Fibroblast of gingiva (primary cell): ENCODE measurements at places on chromosomes 5 and 9.

DNA sequence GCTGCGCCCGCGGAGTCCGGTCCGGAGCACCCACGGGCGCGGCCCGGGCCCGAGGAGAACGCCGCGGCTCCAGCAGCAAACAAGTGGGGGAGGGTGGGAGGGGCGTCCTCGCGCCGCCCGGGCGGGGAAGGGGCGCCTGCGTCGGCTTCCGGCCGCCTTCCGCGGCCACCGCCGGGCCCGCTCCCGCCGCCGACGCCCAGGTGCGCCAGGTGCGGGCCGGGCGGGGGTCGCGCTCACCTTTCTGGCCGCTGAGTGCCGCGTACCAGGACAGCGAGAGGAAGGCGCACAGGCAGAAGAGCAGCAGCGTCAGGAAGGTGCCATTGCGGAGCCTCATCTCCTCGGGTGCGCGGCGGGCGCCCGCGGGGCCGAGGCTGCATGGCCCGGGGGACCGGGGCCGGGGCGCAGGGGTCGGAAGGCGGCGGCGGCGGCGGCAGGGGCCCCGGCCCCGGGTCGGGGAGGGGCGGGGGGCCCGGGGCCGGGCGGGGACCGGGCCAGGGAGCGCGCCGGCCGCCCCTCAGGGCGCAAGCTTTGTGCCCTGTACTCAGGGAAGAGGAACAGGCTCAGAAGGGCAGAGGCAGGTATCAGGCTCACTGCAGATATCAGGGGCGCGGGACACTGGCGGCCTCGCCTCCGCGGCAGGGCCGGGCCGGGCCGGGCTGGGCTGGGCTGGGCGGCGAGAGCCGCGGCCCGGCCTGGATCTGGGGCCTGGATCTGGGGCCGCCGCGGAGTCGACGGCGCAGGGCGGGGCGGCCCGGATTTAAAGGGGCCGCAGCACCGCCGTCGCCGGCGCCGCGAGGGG, at the start of gene MGAT4B:
TSS of gene MGAT4B (minus strand) at position 617 of the 799 bp plus-strand sequence. CDS start at position 334, 283 bp downstream.
- DNase-seq: peak; percentile 76

DNA sequence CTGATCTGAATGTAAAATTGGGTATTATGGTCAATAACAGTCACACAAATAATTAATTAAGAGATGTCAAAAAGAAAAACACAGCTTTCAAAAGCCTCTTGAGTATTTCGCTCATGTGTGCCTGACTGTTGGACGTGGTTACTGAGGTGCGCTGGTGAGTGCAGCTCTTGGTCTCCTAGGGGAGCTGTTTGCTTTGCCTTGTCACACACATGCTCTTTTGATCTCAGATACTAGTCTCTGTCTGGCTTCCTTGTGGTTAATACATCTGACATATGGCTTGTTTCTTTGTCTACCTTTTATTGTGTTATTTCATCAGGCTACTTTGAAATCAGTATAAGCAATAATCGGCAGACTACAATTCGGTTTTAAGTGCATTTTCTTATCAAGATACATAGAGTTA, 51.5 kb downstream of the PCSK1 start:
- no peak for DNase-seq

GRCh38 chr9:30411571-30411970, 1972.9 kb upstream of the ACO1 start:
- DNase-seq: no peak

- DNase-seq: peak; percentile 80
Measured at GRCh38 chr5:150058480-150059126, 27.8 kb downstream of the CSF1R start.

DNA sequence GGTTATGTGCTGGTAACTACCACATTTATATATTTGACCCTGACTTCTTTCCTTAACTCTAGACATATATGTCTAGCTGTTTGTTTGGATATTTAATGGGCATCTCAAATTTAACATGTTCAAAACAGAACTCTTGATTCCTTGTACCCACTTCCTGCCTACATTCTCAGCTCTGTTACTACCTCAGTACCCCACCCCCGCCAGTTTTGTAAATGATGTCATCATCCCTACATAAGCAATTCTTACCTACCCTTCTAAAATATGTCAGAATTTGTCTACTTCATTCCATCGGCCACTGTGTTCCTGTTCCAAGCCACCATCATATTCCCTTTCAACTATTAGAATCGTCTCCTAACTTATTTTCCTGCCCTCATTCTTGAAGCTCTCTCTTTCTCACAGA, 4.8 kb downstream of the RAD50 start:
- DNase-seq: no peak

DNA sequence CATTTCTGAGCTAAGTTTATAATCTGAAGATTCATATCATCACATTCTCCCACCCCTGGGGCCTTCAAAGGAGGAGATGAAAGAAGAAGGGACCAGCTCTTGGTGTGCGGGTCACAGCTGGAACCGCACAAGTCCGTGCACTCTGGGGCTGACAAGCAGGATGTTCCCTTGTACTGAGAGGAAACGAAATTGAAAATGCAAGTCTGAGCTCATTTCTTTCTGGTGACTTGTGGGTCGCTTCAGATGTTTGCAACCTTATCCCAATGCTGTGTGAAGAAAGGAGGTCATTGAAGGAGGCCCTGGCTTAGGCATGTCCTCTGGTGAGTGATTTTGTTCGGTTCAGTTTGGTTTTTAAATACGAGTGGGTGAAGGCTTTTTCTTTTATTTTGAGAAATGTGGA, 59.6 kb downstream of the C9orf152 start:
- DNase-seq: peak; percentile 37

DNA sequence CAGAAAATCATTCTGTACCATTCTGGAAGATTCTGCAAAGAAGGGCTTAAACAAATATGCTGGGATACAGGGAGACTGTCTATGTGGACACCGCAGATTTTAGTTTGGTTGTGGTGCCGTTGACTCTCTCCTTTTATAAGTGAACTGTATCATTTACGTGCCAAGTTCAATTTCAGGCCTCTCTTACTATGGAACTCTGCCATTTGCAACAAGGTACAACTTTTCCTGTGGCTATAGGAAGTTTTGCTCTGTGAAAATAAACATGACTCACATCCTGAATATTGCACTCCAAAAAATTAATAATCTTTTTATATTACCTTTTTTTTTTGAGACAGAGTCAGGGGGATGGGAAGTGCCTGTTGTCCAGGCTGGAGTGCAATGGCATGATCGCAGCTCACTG, 29.7 kb upstream of the CSNK1G3 start:
- DNase-seq: no peak

GRCh38 chr5:127995556-127995955, 88.0 kb upstream of the SLC12A2 start:
- DNase-seq: no peak

GRCh38 chr5:152140347-152140746, 215.7 kb upstream of the GLRA1 start:
- no peak for DNase-seq

- DNase-seq: no peak
Measured at GRCh38 chr5:15690611-15691010, 190.6 kb downstream of the FBXL7 start.

GRCh38 chr5:94744906-94745305, 126.4 kb downstream of the SLF1 start:
- DNase-seq: no peak

DNA sequence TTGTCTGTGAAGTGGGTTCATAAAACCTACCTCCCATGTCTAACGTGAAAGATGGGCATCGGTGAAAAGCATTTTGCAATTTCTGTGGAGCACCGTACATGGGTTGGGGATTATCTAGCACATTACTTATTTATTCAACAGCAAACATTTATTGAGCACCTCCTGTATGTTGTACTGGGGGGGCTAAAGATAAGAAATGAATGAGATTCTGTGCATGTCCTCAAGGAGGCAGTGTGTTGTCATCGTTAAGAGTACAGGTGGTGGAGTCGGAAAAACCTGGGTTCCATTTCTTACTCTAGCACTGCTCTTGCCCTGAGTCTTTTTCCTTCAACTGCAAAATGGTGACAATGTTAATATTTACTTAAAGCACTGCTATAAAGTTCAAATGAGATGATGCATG, 30.4 kb upstream of the DENND1A start:
- DNase-seq: no peak

GRCh38 chr9:95504053-95504963, 12.5 kb downstream of the PTCH1 start:
- peak; percentile 73 for DNase-seq

DNA sequence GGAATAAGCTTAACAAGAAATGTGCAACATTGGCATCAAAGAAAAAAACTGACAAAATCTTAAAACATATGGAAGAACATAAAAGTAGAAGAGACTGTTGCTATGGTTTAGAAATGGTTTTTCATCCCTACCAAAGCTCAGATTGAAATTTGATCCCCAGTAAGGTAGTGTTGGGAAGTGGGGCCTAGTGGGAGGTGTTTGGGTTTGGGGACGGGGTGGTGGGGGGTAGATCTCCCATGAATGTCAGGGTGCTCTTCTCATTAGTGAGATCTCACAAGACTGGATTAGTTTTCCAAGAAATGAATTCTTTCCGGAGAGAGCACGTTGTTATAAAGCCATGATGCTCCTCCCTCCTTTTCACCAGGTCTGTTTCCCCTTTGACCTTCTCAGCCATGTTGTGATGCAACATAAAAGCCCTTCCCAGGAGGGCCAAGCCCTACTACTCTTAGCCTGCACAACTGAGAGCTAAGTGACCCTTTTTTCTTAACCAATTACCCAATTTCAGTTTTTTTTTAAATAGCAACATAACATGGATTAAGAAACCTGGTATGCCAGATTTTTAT, 10.6 kb downstream of the TMEM167A start:
- DNase-seq: no peak

DNA sequence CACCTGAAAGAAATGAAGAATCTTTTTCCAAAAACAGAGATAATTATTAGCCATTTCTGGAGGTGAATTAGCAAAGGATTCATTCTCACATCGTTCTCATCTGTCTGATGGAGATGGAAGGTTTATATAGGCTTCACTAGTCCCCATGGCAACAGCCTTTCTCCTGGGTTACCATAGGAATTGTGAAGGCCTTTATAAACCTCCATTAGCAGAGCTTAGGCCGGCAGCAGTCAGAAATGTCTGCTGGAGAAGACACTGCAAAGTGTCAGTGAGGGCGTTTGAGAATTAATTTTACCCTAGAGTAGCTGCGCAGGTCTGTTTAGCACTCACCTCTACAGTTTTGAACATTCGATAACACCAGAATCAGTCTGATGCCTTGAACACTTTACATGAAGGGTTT, 290.4 kb upstream of the NR4A3 start:
- no peak for DNase-seq

GRCh38 chr5:94347130-94347529, 271.3 kb downstream of the KIAA0825 start:
- no peak for DNase-seq

GRCh38 chr5:14739538-14739937, 75.0 kb downstream of the OTULIN start:
- peak; percentile 40 for DNase-seq

DNA sequence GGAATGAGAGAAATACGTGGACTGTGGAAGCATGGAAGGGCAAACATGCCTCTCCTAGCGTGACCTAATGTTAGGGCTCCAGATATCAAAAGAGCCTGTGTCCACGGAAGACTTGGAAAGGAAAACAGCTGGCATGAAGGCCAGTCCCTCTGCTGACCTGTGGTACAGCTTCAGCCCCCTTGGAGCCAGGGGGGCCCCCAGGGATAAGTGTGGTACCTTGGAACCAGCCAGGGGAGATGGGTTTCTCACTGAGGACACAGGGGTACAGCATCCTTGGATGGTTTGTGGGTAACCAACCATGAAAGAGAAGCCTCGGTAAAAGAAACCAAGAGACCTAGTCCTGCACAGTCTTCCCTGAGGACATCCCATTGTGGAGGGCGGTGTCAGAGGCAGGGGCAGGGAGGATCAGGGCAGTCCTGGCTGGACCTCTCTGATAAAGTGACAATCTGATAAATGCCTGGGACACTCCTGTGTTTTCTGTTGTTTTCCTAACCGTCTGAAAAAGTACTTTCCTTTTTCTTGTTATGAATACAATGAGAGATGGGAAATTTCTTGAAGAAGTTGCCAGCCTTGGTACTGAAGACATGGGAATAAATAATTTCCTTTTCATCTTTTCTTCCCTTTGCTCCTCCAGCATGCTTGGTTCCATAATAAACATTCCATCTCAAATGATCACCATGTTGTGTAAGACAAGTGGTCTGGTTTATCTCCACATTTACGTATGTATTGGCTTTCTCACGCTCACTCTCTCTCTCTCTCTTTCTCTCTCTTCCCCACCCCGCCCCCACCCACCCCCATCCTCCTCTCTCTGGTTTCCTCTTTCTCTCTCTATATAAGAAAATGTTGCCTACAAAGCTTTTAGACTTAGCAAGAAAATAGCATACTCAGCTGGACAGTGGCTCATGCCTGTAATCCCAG, 102.1 kb downstream of the SUSD1 start:
- DNase-seq: peak; percentile 94

DNA sequence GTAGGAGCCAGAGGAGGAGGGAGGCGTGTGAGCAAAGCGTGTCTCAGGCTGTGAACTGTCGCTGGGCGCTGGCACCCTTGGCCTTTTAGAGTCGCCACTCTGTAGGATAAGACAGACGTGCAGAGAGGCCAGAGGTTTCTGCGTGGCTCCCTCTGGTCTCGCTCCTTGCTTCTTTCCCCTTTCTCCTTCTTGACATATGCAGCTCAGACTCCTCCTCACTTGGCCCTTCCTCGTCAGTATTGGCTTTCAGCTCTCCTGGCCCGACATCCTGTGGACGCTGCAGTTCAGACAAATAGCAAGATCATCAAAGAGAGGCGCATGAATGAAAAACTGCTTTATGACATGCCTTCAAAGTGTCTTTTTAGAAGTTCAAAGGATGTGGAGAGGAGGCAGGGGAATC, 116.8 kb upstream of the SPRY4 start:
- no peak for DNase-seq

GRCh38 chr9:6598249-6598725, 47.2 kb downstream of the GLDC start:
- no peak for DNase-seq

GRCh38 chr5:133364936-133365707, 247.2 kb downstream of the FSTL4 start:
- DNase-seq: no peak

GRCh38 chr9:87350915-87351314, 146.8 kb upstream of the DAPK1 start:
- no peak for DNase-seq

- DNase-seq: peak; percentile 64
Measured at GRCh38 chr5:109996246-109996645, 306.5 kb downstream of the MAN2A1 start.

GRCh38 chr5:150623878-150624216, 16.6 kb upstream of the SYNPO start:
- DNase-seq: no peak

DNA sequence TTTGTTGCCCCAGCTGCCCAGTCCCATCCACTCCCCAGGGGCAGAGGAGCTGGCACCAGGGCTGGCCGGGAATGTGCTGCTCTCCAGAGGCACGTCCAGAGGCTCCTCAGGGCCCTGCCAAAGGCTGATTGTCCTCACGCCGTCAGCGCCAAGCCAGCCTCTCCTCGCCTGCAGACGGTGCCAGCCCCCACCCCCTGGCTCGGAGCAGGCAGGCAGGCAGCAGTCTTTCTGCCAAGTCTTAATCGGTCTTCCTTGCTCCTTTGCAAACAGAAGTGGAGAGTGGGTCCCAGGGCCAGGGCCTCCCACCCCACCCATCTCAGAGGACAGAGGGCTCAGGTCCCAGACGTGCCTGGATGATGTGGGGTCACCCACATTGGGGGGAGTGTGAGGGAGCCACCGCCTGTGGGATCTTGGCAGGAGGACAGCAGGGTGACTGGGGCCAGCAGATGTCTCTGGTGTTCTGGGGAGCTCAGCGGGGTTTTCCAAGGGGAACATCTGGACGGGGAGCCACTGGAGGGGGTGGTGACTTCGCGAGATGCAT, 36.3 kb downstream of the FAM163B start:
- DNase-seq: peak; percentile 42

GRCh38 chr5:40224421-40224820, 455.3 kb upstream of the PTGER4 start:
- peak; percentile 40 for DNase-seq
